Spinal cord (tissue), 10 donors: ENCODE measurements at places on chromosomes 11 and 22. TPM values are rescaled to one million over a fixed set of nuclear protein-coding genes. Genes with fewer than 3 reads are reported as not detected.

GRCh38 chr11:29623144-29623722 lies 393.6 kb downstream of the KCNA4 start:
- H3K27me3 ChIP-seq: no peaks in the 10 kb centered on the region
- H3K27ac ChIP-seq: no peak overlapping the region
- H3K36me3 ChIP-seq: no peaks in the 10 kb centered on the region
- DNase-seq: no peak

The SBF1 gene
- total RNA-seq: 64.3 TPM

- H3K4me3 ChIP-seq: no peak overlapping the region
- H3K27me3 ChIP-seq: no peaks in the 10 kb centered on the region
- H3K36me3 ChIP-seq: peaks cover 31% of the 10 kb centered on the region
- no peak for DNase-seq
- no peak overlapping the region for H3K27ac ChIP-seq
These were observed 10.3 kb downstream of the TP53I11 start for GRCh38 chr11:44940404-44940803.

The DMC1 gene
- total RNA-seq: 3.9 TPM

GRCh38 chr11:46661836-46662235 lies 38.6 kb downstream of the ARHGAP1 start:
- peaks cover 3% of the 10 kb centered on the region for H3K4me1 ChIP-seq
- no peaks in the 10 kb centered on the region for H3K27me3 ChIP-seq
- H3K36me3 ChIP-seq: peaks cover 61% of the 10 kb centered on the region
- no peak overlapping the region for H3K27ac ChIP-seq
- DNase-seq: no peak
- H3K4me3 ChIP-seq: no peak overlapping the region

The C11orf42 gene
- total RNA-seq: not detected

GRCh38 chr22:49015993-49016908 lies 811.4 kb downstream of the BRD1 start:
- peaks cover 2% of the 10 kb centered on the region for H3K27me3 ChIP-seq
- no peak overlapping the region for H3K27ac ChIP-seq
- no peak overlapping the region for H3K4me3 ChIP-seq
- H3K36me3 ChIP-seq: no peaks in the 10 kb centered on the region

GRCh38 chr22:32079130-32080089 lies 36.3 kb downstream of the SLC5A1 start:
- no peaks in the 10 kb centered on the region for H3K27me3 ChIP-seq
- no peak for DNase-seq
- no peak overlapping the region for H3K27ac ChIP-seq

The CD6 gene
- 0.61 TPM for total RNA-seq
